ENCODE measurements at places on chromosomes 2 and 18. TPM values are rescaled to one million over a fixed set of nuclear protein-coding genes. Genes with fewer than 3 reads are reported as not detected.

- no peaks in the 10 kb centered on the region for H3K27me3 ChIP-seq
- H3K4me1 ChIP-seq = peaks cover 12% of the 10 kb centered on the region
- no peak overlapping the region for H3K27ac ChIP-seq
- H3K4me3 ChIP-seq = no peak overlapping the region
- no peak for DNase-seq
- H3K36me3 ChIP-seq = no peaks in the 10 kb centered on the region
Measured at GRCh38 chr2:152493945-152494528, 159.1 kb downstream of the FMNL2 start.

DNA sequence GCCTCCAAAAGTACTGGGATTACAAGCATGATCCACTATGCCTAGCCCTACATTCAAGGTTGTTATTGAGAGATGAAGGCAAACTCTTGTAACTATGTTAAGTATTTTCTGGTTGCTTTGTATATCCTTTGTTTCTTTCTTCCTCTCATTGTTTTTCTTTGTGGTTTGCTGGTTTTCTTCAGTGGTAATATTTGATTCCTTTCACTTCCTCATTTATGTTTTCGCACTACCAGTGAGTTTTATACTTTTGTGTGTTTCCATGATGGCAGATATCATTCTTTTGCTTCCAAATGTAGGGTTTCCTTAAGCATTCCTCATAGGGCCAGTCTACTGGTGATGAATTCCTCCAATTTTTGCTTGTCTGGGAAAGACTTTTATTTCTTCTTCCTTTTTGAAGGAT is 90.2 kb downstream of the NCK2 start:
- no peak overlapping the region for H3K4me3 ChIP-seq
- no peaks in the 10 kb centered on the region for H3K36me3 ChIP-seq
- no peak overlapping the region for H3K27ac ChIP-seq

GRCh38 chr2:231383416-231384108 is 11.9 kb upstream of the B3GNT7 start:
- H3K4me1 ChIP-seq = peaks cover 9% of the 10 kb centered on the region
- no peaks in the 10 kb centered on the region for H3K27me3 ChIP-seq
- no peaks in the 10 kb centered on the region for H3K36me3 ChIP-seq
- H3K27ac ChIP-seq = no peak overlapping the region

GRCh38 chr2:174330945-174331594 is 3.7 kb upstream of the SP9 start:
- H3K27me3 ChIP-seq = peaks cover 98% of the 10 kb centered on the region
- H3K4me1 ChIP-seq = peaks cover 9% of the 10 kb centered on the region
- no peak for DNase-seq
- no peak overlapping the region for H3K4me3 ChIP-seq

GRCh38 chr18:49544362-49544761 is 17.5 kb upstream of the LIPG start:
- no peaks in the 10 kb centered on the region for H3K4me1 ChIP-seq
- no peak overlapping the region for H3K4me3 ChIP-seq
- H3K27me3 ChIP-seq = peaks cover 8% of the 10 kb centered on the region
- no peak for DNase-seq
- H3K27ac ChIP-seq = no peak overlapping the region
- no peaks in the 10 kb centered on the region for H3K36me3 ChIP-seq

DNA sequence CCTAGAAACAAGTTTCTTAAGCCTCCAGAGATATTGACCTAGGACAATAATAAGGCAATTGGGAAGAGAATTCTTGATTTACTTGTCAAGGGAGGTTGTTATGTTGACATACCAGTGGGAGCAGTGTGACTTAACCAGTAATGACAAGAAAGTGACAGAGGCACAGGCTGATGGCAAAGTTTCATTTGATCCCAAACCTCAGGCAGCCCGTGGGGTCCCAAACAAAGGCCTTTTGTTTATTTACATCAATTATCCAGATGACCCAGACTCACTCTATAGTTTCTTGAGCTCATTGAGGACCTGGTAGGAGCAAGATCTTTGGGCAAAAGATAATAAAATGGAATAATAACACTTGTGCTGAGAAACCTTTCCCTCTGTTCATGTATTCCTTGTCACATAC is 336.8 kb downstream of the ARL6IP6 start:
- no peak for DNase-seq
- H3K27me3 ChIP-seq = no peaks in the 10 kb centered on the region
- H3K4me1 ChIP-seq = no peaks in the 10 kb centered on the region
- H3K4me3 ChIP-seq = no peak overlapping the region

DNA sequence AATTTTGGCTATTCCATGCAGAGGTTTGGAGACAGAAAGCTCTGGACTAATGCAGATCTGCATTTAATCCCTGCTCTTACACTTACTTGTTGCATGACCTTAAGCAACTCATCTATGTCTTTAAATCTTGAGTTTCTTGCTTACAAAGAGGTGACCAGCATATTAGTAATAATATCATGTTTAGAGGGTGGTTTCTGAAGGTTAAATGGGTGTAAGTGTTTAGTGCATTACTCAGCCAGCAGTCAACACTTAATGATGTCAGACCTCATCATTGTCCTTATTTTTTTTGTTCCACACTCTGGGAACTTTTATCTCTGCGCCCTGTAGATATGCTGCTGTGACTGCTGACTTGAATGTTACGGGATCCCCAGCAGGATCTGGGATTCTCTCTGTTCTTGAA is 1.7 kb downstream of the IL1RL1 start:
- H3K27me3 ChIP-seq = peaks cover 2% of the 10 kb centered on the region
- H3K4me1 ChIP-seq = peaks cover 10% of the 10 kb centered on the region
- no peak overlapping the region for H3K27ac ChIP-seq

The POTEE gene
- total RNA-seq = not detected

The GRHL1 gene
- 0.56 TPM for total RNA-seq

The CBLN2 gene
- total RNA-seq = not detected
